KBM-7 (cell line): ENCODE measurements at places on chromosomes 12 and 14.

DNA sequence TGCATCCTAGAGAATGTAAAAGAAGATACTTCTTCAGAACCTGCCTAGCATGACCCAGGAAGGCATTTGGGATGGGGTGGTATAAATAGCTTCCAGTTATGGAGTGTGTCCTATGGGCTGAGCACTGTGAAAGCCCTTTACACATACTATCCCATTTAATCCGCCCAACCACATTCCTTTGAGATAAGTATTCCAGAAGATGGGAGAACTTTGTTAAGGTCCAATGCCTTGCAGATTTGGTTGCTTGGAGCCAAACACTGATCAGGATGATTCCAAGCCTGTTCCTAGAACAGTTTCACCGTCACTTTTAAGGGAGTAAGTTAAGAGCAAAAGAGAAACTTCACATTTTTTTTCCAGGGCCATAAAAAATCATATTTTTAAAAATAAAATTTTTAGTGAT, 82.5 kb upstream of the CLMN start:
- DNase-seq: no peak

DNA sequence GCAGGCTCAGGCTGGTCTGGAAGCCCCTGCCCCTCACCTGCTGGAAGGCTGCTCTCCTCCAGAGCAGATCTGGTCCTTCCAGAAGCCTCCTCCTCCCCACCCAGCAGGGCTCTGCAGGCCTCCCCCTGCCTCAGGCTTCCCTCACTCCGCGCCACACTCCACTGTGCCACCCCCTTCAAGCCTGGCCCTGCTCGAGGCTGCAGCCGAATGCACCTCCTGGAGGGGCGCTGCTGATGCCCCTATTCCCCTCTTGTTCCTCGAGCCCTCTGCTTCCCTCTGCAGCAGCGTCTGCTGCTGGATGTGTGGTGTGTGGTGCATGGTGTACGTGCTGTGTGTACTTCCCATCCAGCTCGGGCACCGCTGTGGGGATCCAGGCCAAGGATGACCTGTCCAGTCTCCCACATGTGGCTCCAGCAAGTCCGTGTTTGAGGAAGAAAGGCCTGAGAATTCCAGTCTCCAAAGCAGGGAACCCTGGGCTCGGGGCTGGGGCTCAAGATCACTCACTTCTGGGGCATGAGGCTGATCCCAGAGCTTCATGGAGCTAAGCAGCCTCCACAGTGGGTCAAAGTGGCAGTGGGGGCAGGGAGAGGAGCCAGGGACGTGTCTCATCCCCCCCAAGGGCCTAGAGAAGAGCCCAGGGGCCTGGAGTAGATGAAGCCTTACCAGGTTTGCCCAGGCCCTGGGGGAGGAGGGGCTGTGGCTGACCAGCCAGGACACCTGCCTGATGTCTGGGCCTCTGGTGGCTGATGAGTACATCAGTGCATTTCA, 136.0 kb upstream of the C14orf180 start:
- DNase-seq: no peak

GRCh38 chr12:114680604-114681069, 3.3 kb downstream of the TBX3 start:
- DNase-seq: no peak

DNA sequence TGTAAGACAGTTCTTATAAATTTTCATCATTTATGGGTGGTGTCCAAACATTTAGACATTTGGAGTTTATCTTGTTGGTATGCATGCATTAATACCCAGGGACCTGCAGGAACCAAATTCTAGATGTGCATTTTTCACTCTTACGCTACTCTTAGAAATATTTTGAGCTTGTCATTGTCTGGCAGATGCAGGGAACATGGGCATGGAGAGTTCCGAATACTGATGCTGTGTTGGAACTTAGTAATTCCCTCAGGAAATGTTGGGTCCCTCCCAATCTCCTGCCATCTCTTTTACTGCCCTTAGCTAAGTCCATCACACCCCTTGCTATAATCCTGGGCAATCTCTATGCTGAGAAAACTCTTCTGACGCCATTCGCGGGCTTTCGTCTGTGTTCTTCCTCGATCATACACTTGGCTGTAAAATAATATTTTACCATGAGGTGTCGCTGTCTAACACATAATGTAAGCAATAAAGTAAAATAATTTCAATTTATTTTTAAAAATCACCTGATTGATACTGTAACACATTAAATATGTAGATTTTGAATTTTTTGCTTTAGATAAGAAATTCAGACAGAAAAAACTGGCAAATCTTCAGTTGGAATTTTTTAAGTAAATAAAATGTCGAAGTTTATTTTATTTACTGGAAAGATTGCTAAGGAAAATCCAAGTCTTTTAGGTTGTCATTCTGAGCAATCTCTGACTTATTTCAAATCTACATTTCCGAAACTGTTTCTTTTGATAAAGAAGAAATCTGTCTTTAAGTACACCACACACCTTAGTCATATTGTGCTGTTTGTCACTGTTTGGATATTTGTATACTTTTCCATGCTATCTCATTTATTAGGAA, 304.1 kb upstream of the SSTR1 start:
- DNase-seq: peak; percentile 43

DNA sequence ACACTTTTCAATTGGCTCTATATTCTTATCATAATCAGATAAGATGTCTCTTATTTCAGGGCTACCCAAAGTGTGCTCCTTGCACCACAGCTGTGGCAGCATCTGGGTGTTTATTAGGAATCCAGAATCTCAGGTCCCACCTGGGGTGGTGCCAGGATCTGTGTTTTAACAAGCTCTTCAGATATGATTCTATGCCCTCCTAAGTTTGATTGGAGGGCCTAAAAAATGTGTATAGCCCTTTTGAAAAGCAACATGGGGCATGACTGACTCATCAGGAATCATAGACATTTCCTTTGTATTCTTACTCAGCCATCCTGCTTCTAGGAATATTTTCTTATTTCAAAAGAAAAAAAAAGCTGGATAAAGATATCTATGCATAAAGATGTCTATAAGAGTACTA, 103.1 kb downstream of the HELB start:
- no peak for DNase-seq

DNA sequence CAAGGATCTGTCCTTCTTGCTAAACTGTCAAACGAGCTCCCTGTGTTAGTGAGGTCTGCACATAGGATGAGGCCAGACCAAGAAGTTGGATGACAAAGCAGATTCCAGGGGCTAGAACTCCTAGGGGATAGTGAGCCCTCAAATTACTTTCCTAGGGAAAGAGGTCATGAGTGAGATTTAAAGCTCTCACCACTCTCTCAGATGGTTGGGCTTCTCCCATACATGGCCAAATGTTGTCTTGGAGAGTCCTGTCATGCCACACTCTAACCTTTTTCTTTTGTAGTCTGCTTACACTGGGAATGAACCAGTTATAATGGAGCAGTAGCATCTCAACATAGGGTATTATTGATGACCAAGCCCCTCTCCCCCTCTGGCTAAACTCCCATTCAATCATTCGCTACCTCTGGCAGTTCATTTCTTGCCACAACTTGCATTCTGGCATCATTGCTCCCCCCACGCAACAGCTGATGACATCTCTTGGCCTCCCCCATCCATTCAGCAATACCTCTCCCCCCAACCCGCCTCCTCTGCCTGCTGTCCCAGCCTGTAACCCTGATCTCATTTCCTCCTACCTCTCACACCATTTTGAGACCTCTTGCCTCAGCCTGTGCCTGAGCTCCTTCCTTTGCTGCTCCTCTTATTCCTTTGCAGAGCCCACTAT, 64.7 kb upstream of the CISTR start:
- DNase-seq: no peak

GRCh38 chr14:22387776-22388241, 201.2 kb downstream of the DAD1 start:
- no peak for DNase-seq

- no peak for DNase-seq
Measured at GRCh38 chr12:106118-106591, 39.6 kb downstream of the IQSEC3 start.

DNA sequence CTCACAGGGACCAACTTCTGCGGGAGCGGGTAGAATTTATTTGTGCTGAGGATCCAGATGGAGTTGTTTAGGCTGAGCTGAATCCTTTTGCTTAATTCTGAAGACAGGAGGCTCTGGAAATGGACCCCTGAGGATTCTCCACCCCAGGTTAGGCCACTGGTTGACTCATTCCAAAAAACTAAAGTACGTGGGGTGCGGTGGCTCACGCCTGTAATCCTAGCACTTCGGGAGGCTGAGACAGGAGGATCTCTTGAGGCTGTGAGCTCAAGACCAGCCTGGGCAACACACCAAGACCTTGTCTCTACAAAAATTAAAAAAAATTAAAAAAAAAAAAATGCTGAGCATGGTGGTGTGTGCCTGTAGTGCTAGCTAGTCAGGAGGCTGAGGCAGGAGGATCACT, 76.3 kb upstream of the MAP1LC3B2 start:
- DNase-seq: no peak

GRCh38 chr12:118370601-118371000, 2.1 kb downstream of the TAOK3 start:
- DNase-seq: peak; percentile 17

GRCh38 chr12:106091446-106091820, 47.3 kb downstream of the NUAK1 start:
- no peak for DNase-seq

DNA sequence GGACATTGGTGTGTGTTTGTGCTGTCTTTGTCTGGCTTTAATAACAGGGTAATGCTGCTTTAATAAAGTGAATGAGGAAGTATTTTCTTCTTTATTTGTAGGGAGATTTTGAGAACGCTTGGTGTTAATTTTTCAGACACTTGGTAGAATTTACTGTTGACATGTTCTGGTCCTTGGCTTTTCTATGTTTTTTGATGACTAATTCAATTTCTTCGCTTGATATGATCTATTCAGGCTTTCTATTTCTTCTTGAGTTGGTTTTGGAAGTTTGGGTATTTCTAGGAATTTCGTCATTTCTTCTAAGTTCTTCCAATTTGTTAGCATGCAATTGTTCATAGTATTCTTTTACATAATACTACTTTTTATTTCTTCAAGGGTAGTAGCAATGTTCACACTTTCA, 167.8 kb downstream of the TTC6 start:
- no peak for DNase-seq

DNA sequence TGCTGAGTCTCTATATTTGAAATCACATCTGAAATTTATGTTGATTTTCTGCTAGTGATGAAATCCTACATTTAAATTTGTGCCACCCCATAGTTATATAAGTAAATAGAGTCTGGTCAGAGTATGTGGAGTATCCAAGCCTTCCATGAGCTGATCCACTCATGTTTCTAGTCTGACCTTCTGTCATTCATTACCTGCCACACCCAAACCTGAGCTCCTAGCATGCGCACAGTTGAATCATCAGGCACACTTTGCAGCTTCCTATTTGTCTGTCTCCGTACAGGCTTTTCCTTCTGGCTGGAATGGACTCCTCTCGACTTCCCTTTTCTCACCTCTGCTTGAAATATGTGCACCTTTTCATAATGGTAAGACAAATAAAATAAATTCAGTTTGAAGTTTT, 45.3 kb upstream of the LRIG3 start:
- DNase-seq: no peak

GRCh38 chr14:70887207-70887681, 20.0 kb upstream of the PCNX1 start:
- DNase-seq: no peak

DNA sequence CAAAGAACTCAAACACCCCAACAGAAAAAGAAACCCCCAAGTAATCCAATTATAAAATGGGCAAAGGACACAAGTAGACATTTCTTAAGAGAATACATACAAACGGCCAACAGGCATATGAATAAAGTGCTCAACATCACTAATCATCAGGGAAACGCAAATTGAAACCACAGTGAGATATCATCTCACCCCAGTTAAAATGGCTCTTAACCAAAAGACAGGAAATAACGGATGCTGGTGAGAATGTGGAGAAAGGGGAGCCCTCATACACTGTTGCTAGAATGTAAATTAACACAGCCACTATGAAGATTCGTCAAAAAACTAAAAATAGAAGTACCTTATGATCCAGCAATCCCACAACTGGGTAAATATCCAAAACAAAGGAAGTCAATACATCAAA, 52.4 kb downstream of the CLMN start:
- DNase-seq: no peak

DNA sequence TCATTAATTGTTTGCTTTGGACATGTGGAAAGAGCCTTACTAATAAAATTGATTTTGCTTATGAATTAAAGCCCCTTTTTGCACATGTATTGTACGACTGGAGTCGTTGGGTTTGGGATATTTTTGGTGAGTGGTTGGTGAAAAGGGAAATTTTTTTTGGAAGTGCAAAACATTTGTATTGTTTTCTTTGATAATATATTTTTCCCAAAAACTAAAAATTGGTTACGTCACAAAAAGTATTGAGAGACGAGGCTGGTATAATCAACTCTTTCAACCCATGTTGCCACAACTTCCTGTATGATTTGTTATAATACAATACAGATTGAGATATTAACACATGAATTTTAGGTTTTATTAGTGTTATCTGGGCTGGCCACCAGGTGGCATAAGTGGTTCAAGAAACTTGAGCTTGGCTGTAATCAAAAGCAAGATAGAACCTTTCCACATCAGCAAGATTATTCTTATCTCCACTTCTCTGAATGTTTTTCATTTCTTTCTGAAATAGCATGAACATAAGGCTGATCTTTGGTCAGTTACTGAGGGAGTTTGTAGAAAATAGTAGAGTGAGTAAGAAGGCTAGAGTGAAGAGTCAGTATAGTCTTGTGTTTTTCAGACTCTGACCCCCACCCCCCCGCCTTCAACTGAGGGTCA, 8.7 kb downstream of the NGDN start:
- DNase-seq: peak; percentile 71

DNA sequence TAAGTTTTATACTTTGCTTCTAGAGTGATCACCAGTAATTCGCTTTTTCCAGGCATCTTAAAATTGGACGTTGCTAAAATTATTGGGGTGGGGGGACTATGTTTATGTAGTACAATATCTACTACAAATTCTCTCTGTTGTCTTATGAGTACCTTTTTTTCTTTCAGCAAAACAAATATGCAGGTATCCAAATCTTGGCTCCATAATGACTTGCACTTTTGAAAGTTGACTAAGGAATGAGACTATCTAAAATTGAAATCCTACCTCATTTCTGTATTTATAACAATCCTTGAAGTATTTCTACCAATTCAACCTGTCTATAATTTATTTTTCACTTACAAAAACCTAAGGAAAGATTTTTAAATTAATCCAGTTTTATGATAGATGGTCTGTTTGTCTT, 2.4 kb downstream of the DYNC1H1 start:
- no peak for DNase-seq

- DNase-seq: peak; percentile 47
Measured at GRCh38 chr14:65414961-65415589, 2.5 kb downstream of the FUT8 start.

- DNase-seq: no peak
Measured at GRCh38 chr14:104981699-104982541, 3.7 kb upstream of the CLBA1 start.

DNA sequence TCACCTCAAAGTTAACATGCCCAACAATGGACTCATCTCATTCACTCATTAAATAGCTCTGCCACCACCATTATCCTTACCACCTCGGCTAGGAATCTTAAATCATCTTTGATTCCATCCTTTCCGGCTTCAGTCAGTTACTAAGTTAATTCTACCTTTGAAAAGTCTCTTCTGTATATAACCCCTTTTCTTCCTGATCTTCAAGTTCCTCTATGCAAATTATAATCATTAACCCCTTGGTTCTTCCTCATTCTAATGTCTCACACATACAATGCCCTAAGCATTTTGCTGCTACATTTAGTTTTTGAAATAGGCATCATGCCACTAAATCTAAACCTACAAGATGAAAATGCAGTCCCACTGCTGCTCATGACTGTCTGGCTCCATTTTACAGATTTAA, 51.6 kb downstream of the ATP2B1 start:
- DNase-seq: peak; percentile 15

GRCh38 chr14:56709201-56709600, 101.1 kb downstream of the OTX2 start:
- DNase-seq: no peak
